ENCODE measurements at places on chromosomes 7 and 10.

DNA sequence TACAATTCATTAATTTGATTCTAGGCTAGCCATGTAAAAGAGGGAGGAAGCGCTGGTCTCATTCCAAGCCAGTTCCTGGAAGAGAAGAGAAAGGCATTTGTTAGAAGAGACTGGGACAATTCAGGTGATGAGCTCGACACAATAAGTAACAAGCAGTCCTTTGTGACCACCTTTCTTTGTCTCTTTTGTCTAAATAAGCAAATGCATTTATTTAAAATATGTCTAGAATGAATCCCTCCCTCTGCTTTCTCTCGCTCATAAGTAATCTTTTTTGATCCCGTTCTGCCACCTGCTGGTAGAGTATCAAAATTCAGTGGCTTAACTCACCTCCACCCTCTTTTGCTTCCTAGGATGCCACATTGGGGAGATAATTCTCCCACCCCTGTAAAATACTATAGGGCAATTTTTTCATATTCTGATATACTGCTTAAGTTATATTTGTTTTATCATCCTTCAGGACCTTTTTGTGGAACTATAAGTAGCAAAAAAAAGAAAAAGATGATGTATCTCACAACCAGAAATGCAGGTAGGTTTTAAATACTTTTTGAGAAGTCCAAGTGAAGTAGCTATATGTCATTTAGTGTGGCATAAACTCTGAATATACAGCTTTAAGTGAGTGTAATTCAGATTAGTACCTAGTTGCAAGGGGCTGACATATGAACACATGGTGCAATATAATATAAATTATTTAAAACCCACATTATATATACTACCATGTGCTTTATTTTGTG, 91.5 kb downstream of the GSDME start:
- peak; percentile 12 for DNase-seq

GRCh38 chr10:35502692-35503091, 102.4 kb upstream of the GJD4 start:
- DNase-seq = no peak

DNA sequence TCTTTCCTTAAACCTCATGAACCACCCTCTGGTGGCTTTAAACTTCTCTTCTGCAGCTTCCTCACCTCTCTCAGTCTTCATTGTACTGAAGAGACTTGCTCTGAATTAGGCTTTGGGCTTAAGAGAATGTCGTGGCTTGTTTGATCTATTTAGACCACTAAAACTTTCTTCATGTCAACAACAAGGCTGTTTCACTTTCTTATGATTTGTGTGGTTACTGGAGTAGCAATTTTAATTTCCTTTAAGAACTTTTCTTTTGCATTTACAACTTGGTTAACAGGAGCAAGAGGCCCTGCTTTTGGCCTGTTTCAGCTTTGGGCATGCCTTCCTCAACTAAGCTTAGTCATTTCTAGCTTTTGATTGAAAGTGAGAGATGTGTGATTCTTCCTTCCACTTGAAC, 38.1 kb upstream of the CDHR3 start:
- DNase-seq = no peak

DNA sequence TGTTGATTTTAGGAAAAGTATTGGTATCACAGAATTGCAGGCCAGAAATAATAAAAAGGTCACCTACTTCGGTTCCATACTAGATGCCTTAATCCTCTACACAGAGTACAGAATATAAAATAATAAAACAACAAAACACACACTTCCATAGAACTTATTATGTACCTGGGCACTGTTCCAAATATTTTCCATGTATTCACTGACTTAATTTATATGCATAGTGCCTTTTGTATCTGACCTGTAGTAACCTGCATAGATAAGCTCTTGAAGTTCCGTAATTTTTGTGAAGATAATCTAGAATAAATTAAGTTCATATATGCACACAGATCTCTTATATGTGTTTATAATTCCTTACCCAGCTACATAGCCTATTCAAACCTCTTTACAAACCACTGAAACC, 78.3 kb downstream of the RAPGEF5 start:
- no peak for DNase-seq

GRCh38 chr10:9922126-9922870, 1095.4 kb upstream of the CELF2 start:
- DNase-seq = no peak

DNA sequence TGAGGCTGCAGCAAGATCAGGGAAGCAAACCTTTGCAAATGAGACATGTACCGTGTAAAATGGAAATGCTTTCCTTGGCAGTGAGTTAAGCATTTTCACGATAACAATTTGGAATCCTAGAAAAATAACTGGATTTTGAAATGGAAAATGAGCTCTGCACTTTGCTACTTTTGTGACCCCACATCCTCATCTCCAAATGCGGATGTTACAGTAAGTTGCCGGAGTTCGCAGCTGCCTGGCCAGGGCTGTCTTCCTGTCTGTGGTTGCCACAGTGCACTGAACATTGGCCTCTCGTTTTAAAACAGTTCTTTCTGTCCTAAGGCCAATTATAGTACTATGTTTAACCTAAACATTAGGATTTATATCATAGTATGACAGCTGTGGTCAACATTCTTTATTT, 136.2 kb upstream of the FZD8 start:
- DNase-seq = no peak

DNA sequence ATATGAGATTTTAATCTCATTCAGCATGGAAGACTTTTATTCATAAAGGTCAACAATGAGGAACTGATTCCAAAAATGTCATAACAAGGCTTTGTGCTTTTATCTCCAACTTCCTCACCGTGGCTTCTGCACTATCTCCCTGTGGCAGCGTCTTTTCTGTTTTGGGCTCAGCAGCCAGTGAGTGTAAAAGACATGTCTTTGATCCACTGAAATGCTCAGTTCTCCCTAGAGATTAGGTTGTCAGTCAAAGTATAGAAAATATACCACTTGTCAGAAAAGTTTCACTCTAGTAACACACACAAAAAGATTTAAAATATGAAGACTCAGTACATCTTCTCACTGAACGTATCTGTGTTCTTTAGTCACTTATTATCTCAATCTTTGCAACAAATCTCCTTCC, 901.8 kb upstream of the ZWINT start:
- no peak for DNase-seq

DNA sequence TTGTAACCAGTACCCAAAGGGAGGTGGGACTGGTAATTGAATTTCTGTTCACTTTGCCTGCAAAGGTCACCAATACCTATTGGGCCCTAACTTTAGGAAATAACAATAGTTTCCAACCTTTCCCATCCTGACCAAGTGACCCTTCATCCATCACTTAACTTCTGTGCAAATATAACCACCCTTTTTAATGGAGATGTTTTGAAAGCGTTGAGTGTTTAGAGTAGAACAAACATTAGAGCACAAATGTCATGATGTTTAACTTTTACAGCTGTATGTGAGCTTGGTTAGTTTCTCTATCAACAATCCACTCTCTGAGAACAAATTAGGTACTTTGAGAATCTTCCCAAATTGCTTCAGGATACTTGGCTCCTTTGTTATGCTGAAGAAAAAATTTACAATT, 66.4 kb downstream of the MET start:
- no peak for DNase-seq

- no peak for DNase-seq
Observed at GRCh38 chr10:122390271-122390670, 15.8 kb downstream of the PLEKHA1 start.

DNA sequence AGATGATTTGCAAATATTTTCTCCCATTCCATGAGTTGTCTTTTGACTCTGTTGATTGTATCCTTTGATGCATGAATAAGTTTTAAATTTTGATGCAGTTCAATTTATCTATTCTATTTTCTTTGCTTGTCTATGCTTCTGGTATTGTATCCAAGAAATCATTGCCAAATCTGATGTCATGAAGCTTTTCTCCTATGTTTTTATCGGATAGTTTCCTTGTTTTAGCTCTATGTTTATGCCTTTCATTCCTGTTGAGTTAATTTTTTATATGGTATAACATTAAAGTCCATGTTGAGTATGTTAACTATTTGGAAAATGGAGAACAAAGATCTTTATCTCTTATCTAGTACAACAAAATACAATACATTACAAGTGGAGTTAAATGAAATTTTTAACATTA, 27.6 kb upstream of the VPS41 start:
- DNase-seq = no peak

GRCh38 chr7:39605087-39605486, 18.3 kb upstream of the RALA start:
- no peak for DNase-seq

DNA sequence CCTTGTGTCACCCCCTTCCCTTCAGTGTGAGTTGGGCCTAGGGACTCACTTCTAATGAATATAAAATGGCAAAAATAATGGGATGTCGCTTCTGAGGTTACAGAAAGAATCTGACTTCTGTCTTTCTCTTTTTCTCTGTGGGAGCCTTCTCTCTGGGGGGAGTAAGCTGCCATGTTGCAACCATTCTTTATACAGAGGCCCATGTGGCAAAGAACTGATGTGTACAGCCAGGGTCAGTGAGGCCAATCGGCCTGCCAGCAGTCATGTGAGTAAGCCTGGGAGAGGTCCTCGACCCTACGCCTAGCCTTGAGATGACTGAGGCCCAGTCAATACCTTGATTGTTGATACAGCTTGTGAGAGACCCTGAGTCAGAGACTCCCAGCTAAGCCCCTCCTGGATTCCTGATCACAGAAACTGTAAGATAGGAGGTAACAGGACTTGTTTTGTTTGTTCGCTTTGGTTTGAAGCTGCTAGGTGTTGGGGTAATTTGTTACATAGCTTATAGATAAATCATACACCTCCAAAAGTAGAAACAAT, 1.7 kb downstream of the TCAF1 start:
- DNase-seq = no peak

DNA sequence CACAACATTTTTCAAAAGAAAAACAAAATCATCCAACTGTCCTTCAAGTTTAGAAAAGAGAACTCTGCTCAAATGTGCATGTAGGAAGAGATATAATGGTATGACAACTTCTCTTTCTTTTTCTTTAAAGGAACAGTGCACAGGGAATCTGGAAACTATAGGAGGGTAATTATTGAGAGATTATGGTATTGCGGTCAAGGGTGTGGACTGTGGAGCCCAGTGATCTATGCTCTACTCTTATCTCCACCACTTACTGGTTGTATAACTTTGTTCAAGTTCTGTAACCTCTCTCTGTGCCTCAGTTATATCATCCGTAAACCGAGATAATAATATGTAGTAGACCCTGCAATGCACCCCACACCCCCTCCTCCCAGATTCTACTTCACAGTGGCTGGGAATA, 69.8 kb upstream of the PCGF5 start:
- no peak for DNase-seq

- no peak for DNase-seq
Observed at GRCh38 chr7:24328050-24328449, 44.1 kb downstream of the NPY start.

- no peak for DNase-seq
Observed at GRCh38 chr10:30755441-30755953, 125.9 kb upstream of the LYZL2 start.
